Frontal cortex (tissue), 4 donors: ENCODE measurements at places on chromosomes 5 and 9. TPM values are rescaled to one million over a fixed set of nuclear protein-coding genes. Genes with fewer than 3 reads are reported as not detected.

- no peak for DNase-seq
These were observed 1.4 kb downstream of the LRSAM1 start for GRCh38 chr9:127452691-127453090.

- DNase-seq = no peak
These were observed 112.4 kb upstream of the PRLR start for GRCh38 chr5:35342664-35343063.

Gene ZNF367
- 4.1 TPM for total RNA-seq

DNA sequence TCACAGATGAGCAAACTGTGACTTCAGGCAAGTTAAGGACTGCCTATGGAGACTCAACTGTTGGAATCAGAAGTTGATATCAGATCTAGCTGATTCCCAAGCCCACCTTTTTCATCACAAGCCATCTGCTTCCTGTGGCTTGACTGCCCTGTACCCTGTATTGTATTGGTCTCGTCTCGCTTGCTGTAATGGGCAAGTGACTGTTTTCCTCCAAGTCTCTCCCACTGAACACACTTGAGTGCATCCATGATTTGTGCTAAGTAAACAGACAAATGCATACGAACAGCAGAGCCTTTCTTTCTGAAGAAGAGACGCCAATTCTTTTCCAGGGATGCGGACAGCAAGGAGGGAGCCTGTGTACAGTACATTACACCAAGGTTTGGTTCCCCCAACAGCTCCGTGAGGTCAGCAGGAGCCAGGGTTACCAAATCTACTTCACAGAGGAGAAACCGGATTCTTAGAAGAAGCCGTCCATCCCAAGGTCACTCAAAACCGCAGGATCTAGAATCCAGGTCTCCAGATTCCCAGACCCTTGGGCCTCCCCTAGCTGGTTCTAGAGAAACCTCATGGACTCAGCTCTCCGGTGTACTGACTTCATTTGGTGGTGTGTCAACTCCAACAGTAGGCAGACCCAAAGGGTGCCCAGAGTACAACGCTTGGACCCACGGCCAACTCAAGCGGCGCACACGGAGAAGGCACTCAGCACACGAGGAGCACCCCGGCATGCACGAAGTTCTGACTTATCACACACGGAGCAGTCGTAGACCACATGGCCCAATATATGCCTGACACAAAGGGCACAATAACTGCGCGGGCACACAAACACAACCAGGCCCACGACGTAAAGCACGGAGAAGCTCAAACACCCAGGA lies 1.1 kb downstream of the BAG1 start:
- DNase-seq = no peak

GRCh38 chr9:489198-490197 lies 274.8 kb downstream of the DOCK8 start:
- DNase-seq = no peak

DNA sequence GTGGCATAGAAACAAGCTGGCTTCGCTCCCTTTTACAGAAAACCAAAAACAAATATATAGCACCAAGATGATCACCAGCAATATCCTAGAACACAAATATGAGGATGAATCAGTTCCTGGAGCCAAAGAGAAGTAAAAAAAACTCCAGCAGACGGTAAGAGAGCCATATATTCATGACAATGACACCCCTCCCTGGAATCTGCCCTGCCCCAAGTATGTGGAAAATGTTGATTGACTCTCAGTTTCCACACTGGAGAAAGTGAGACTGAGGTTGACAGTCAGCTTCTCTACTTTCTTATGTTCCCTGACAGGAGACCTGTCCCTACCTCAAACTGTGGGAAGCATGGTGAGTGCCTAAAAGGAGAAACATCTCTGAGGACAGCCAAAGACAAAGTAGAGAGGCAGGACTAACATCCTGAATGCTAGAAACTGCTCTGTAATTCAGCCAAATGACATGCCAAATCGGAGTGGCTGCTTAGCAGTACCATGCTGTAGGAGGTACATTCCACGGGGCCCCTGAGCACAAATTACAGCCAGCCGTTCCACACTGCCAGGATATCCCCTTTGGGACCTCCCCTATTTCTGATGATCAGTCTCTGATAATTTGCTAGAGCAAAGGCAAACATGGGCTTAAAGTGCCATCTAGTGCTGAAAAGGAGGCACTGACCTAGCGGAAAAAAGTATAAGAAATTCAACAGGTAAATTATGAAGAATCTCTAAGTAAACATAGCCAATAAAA lies 424.0 kb upstream of the RGMB start:
- DNase-seq = no peak

DNA sequence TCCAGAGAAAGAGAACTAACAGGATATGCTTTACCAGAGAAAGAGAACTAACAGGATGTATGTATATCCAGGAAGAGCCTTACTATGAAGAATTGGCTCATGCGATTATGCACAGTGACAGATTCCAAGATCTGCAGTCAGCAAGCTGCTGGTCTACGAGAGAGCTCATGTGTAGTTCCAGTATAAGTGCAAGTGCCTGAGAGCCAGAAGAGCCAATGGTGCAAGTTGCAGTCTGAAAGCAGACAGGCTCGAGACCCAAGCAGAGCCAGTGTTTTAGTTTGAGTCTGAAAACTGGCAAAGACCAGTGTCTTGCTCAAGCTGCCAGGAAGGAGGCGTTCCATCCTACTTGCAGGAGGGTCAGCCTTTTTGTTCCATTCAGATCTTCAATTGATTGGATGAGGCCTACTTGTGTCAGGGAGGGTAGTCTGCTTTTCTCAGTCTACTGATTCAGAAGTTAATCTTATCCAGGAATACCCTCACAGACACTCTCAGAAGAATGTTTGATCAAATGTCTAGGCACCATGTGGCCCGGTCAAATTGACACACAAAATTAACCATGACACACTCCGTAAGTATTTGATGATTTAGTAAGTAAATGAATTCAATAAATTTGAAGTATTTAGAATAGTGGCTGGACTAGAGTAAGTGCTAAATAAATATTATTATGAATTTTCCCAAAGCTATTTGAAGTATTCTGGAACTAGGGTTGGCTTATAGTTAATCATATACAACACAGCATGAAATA lies 372.1 kb upstream of the SGCD start:
- DNase-seq = no peak

Gene BICD2
- total RNA-seq = 31.0 TPM

Gene ITK
- not detected for total RNA-seq
